Activated CD4-positive, alpha-beta T cell treated with anti-CD3 and anti-CD28 coated beads, Interleukin-2, amount 10 ng/mL, durations not matched to agents 24 days and 14 days (primary cell): ENCODE measurements at places on chromosomes 1 and 21. TPM values are rescaled to one million over a fixed set of nuclear protein-coding genes. Genes with fewer than 3 reads are reported as not detected.

Gene CGN
- total RNA-seq = 0.07 and 0.28 TPM in 2 replicates

Gene ELAVL4
- total RNA-seq = not detected in 2 replicates

Gene S100A14
- not detected in 2 replicates for total RNA-seq

Gene PATJ
- total RNA-seq = 5.0 and 5.1 TPM in 2 replicates

Gene MAEL
- total RNA-seq = not detected in 2 replicates

- no peak for DNase-seq
These were observed 575.7 kb downstream of the NPHP4 start for GRCh38 chr1:5416518-5416917.

GRCh38 chr1:94641990-94642389 is 100.4 kb upstream of the F3 start:
- no peak for DNase-seq

DNA sequence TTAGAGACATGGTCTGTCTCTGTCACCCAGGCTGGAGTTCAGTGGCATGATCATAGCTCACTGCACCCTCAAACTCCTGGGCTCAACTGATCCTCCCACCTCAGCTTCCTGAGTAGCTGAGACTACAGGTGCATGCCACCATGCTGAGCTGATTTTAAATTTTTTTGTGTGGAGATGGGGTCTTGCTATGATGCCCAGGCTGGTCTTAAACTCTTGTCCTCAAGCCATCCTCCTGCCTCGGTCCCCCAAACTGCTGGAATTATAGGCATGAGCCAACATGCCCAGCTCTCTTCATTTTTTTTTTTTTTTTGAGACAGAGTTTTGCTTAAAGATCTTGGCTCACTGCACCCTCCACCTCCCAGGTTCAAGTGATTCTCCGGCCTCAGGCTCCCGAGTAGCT is 24.8 kb upstream of the AGPAT3 start:
- no peak for DNase-seq

- DNase-seq = peak; percentile 84
These were observed 14.8 kb upstream of the PIGM start for GRCh38 chr1:160046494-160047110.

GRCh38 chr1:236455243-236455642 is 61.2 kb downstream of the EDARADD start:
- DNase-seq = no peak

DNA sequence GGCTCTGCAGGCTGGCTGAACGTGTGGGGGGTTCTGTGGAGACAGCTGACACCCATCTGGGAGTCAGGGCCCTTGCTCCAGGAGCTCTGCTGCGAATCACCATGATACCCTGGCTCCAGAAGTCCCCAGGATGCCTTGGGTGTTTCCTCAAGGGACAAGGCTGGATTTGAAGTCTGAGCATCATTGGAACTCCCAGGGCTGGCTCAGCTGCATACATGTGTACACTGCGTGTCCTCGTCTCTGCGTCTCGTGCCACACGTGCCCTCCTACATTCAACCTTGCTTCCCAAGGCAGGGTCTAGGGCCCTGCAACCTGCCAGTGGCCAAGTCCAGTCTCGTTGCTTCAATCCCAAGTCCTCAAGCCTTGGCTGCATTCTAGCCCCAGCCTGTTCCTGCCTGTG is 11.7 kb downstream of the CSF1 start:
- peak; percentile 54 for DNase-seq

DNA sequence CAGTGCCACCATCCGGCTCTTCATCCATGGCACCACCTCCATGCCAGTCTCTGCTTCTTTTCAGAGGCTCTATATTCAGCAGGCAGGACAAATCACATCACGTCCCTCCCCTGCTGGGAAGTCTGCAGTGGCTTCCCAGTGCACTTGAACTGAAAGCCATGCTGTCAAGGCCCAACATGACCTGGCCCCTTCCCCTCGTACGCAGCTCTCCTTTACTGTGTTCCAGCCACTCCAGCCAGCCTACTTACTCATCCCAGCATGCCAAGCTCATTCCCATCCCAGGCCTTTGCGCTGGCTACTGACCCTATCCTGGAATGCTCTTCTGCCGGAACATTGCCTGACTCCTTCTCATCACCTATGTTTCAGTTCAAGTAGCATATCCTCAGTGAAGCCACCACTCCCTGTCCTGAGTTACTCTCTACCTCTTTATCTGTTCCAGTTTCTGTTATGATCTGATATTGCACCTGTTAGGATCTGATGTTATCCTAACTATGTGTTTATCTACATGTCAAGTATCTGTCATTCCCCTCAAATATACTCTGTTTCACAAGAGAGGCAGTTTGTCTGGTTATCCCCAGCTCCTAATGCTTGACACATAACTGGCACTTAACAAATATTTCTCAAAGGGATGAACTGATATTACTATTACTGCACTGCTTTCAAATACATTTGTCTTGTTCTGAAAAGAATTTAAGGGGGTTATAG is 101.2 kb upstream of the F3 start:
- no peak for DNase-seq

- no peak for DNase-seq
These were observed 103.9 kb downstream of the RAVER2 start for GRCh38 chr1:64848803-64849202.

GRCh38 chr1:10187026-10187334 is 23.4 kb upstream of the KIF1B start:
- DNase-seq = no peak

GRCh38 chr1:25689686-25690381 is 73.2 kb downstream of the MAN1C1 start:
- no peak for DNase-seq

- no peak for DNase-seq
These were observed 34.4 kb downstream of the TESK2 start for GRCh38 chr1:45456531-45456930.

- no peak for DNase-seq
These were observed 3.7 kb downstream of the TMCO2 start for GRCh38 chr1:40251456-40251855.

DNA sequence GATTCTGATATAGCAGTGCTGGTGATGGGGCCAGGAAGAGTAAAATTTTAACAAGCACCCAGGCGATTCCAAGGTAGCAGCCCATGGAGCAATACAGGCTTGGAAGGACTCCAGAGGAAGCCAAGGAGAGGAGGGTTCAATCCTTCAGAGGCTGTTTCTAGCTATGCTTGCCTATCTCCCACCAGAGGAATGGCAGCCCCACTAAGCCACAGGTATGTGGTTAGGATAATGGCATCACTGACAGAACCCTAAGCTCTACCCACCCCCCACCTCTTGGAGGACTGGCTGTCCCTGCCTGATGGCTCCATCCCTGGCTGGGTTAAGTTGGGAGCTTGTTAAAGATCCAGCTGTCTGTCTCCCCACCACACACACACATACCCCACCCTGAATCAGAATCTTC is 19.3 kb upstream of the PTAFR start:
- DNase-seq = no peak

- peak; percentile 76 for DNase-seq
These were observed 110.4 kb downstream of the SYT2 start for GRCh38 chr1:202599669-202600431.

DNA sequence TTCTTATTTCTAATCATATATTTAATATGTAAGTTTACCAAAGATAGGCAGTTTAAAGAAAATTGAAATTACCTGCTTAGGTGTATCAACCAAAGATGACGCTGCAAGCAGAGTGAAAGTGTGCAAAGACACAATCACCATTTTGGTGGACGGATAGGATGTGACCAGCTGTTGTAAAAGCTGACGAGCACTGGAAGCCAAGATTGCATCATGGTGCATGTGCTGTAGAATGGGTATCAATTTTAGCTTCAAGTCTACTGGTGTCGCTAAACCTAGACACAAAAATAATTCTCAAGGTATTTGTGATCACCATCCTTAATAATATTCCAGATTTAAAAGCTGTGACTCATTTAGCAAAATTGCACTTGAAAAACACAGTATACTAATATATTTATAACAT is 28.2 kb downstream of the INTS7 start:
- DNase-seq = no peak

DNA sequence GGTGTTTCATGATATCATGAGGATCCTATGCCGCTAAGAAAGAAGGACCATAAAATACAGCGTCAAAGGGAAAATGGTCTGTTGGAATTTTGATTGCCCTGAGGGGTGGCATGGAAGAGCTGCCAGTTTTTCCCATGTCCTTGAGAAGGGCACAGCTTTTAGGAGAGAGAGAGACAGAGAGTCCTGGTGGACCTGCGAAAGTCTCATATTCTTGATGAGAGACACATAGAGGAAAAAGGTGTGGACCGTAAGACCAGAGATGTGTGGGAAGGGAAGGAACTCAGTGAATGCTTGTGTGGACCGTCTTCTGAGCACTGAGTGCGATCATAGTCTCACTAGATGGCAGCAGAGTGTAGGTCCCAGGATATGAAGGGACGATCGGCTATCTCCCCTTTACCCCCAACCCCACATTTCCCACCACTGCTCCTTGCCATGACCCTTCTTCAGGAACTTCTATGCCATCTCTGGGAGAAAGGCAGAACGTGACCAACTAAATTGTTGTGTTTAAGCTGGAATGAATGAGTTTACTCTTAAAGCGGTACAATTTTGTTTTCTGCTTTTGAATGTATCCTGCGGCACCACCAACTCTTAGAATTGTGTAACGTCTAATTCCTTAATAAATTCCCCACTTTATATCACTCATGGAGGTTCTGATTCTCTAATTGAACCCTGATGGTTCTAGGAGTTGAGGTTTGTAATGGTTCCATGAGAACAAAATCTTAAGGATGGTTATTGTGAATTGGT is 117.7 kb downstream of the CTH start:
- DNase-seq = peak; percentile 61

DNA sequence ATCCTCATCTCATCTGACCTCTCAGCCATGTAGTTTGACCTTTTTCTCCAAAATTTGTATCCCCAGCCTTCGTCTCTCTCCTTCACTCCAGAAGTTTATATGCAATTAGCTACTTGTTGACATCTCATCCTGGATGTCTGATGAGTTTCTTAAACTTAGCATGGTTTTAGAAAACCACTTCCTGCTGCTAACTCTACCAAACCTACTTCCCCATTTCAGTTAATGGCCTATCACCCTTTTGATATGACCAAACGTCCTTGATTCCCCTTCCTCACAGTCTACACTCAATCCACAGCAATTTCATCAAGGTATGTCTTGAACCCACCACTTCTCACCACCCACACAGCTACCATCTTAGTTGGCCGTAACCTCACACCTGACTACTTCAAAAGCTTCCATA is 121.9 kb downstream of the LRRC40 start:
- no peak for DNase-seq

- no peak for DNase-seq
These were observed 151.7 kb downstream of the PCP4 start for GRCh38 chr21:40018871-40019475.

GRCh38 chr1:228830954-228831481 is 95.7 kb downstream of the RHOU start:
- peak; percentile 68 for DNase-seq
